ENCODE measurements at places on chromosomes 1 and 21. TPM values are rescaled to one million over a fixed set of nuclear protein-coding genes. Genes with fewer than 3 reads are reported as not detected.
A peak's percentile ranks its signal among the peaks of the same experiment; 100 is the strongest.

Gene RRP1B
- 18.1 TPM for total RNA-seq

Gene ICOSLG
- total RNA-seq: 11.6 TPM

Gene AKNAD1
- total RNA-seq: 1.3 TPM

Gene GBP6
- total RNA-seq: 0.68 TPM

Gene DMRTA2
- total RNA-seq: not detected

Gene FAM72C
- total RNA-seq: not detected

Gene KHDC4
- 42.8 TPM for total RNA-seq

DNA sequence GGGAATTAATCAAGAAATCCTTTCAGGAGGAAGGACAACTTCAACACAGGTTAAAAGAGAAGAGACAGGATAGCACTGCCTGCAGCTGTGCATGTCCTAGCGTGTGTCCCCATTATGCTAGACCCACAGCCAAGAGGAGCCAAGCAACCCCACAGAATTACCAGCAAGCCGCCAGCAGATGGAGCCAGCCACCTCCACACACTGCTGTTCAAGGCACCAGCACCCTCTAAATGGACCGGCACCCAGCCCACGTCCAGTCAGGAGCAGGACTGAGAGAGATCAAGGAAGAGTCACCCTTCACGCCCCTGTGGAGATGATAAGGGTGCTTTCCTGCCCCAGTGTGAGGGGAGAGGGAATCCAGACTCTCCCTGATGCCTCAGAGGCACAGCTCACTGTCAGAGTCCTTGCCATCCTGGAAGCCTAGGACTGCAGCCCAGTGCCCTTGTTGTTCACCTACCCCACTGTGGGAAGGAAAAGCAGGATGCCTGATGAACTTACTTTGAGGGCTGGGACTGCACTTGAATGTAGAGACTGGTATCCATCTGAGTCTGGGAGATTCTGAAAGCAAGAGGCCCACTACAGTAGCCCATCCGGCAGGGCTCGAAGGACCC, 37.1 kb upstream of the CTTNBP2NL start:
- DNase-seq: peak; percentile 77

DNA sequence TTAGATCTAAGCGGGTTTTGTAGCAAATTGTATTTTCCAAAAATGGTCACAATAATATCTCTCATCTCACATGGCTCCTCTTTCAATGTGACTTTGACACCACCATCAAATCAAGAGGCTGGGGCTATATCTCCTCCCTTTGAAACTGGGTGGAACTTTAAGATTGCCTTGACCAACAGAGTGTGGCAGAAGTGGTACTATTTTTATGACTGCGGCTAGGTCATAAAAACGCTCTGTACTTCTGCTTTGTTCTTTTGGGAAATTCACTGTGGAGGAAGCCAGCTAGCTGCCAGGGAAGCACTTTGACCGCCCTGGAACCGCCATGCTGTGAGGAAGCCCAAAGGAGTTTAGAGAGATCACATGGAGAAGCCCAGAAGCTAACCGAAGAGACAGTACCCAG, 50.7 kb upstream of the ACOT11 start:
- no peak for DNase-seq

GRCh38 chr1:160865337-160865736, 2.6 kb upstream of the CD244 start:
- DNase-seq: no peak

DNA sequence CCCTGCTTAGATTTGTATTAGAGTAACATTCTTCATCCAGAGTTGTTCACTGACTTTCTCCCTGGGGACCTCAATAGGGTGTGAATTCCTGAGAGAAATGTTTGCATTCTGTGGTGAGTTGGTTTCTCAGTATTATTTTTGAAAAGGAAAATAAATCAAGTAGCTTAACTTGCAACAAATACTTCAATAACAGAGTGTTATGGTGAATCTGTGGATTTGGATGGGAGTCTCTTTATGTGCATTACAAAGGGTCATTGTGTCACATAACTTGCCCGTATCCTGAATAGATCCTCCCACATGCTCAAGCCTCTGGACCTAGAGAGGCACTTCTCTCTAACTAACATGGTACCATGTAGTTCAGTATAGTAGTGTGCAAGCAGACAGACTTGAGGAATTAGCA, 68.4 kb upstream of the IPO9 start:
- no peak for DNase-seq

- DNase-seq: no peak
Measured at GRCh38 chr1:31799196-31799894, 16.5 kb downstream of the SPOCD1 start.

GRCh38 chr1:30864681-30865080, 43.9 kb downstream of the SDC3 start:
- no peak for DNase-seq

DNA sequence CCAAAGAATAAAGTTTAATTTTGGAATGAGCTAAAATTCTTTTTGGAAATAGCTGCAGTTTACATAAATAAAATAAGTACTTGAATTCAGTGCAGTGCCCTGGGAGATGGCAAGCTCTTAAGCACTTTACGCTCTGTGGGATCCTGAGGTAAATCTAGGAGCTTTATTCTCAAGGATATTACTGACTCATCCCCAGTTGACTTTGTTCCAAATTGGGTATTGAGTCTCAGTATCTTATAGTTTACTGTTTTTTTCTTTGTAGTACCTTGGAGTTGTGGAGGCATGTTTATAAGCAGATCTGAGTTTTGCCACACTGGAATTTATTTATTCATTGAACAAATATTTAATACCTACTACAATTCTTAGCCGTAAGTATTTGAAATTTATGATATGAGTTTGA, 27.4 kb upstream of the HRNR start:
- no peak for DNase-seq

- DNase-seq: no peak
Measured at GRCh38 chr1:19411612-19412011, 73.7 kb downstream of the CAPZB start.

DNA sequence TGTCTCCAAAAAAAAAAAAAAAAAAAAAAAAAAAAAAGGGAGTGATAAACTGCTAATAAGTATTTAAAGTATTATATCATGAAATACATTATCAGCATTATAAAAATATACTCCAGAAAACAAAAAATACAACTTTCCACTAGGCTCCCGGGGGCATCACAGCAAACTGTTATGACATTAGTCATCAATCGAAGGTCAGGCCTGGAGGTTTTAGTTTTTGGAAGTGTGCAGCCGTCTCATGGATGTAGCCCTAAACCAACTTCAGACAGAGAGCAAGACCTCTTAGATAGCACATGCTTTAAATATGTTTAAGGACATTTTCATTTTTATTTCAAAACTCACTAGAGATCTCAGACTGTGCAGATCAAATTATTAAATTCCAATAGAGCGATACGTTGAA, 106.3 kb downstream of the RERE start:
- DNase-seq: no peak

DNA sequence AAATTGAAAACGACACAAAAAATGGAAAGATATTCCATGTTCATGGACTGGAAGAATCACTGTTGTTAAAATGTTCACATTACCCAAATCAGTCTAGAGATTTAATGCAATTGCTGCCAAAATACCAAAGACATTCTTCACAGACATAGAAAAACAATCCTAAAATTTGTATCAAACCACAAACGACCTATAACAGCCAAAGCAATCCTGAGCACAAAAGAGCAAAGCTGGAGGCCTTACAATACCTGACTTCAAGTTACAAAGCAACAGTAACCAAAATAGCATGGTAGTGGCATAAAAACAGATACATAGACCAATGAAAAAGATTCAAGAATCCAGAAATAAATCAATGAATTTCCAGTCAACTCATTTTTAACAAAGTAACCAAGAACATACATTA, 1077.3 kb downstream of the KCNT2 start:
- no peak for DNase-seq

DNA sequence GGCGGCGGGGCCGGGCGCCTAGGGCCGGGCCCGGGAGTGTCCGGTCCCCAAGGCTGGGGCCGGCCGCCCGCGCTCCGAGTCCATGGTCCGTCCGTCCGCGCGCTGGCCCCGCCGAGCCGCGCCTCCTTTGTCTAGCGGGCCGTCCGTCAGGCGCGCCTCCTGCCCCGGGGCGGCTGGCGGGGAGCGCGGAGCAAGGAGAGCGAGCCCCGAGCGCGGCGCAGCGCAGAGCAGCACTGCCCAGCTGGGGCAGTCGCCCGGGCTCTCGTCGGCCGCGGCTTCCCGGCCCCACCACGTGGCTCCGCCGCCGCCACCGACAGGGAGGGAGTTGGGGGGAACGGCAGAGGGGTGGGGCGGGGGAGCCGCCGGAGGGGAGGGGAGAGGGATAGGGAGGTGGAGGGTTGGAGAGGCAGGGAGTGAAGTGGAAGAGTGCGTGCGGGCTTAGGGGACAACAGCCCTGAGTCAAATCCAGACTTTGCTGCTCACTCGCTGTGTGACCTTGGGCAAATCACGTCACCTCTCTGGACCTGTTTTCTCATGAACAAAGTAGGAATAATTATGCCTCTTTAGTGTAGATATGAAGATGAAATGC, at the start of gene NKAIN1:
Gene NKAIN1 (minus strand): TSS at position 235 of the 589 bp plus-strand sequence. CDS start 340 bp downstream, outside the sequence.
- DNase-seq: no peak
